ENCODE measurements at places on chromosomes 6 and 20.

DNA sequence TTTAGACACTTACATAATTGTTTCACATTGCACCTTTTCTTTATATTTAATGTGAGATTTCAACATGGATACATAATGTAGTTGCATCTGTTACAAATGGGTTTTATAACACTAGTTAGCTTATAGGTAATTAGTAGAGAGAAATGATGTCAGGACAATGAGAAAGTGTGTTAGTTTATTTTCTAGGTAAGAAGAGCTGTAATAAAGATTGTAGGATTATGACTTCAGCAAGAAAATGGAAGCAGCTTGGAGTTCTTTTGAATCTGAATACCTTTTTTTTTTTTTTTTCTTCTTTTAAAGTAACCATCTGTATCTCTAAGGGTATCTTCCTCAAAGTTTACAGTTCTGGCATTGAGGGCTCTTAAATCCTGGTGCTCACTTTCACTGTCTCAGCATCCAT lies 35.3 kb downstream of the CD2AP start:
- no peak for DNase-seq

DNA sequence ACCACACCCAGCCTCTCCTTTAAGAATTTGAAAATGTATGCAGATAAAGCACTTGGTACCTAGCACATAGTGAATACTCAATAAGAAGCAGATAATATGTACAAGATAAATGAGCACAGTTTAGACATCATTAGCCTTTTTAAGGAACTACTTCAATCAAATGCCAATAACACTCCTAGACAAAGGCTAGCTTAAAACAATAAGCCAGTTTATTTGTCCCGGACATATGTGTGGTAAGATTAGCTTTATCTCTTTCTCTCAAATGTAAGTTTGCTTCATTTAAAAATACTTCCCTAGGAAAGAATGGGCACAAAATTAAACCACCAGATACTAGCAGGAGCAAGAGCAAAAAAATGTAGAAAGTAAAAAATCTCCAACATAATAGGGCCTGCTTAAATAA lies 73.8 kb downstream of the MAP3K5 start:
- DNase-seq: no peak

- DNase-seq: no peak
Measured at GRCh38 chr20:63350597-63351325, 10.4 kb downstream of the CHRNA4 start.

DNA sequence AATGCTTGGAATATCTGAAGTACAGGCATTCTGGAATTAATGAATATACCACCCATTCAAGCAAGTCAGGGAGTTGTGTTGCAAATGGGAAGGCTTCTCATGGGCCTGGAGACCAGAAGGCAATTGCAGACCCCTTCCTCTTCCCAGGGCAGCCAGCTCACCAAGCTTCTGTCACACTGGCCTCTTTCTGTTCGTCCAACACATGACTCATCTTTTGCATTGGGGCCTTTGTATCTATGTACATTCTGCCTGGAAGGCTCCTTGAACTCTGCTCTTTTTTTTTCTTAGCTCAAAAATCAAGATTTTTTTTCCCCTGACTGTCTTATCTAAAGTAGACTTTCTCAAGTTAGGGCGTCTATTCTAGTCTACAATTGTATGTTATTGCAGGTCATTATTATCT lies 132.9 kb upstream of the MYLIP start:
- DNase-seq: no peak

GRCh38 chr6:157561414-157561790 lies 180.4 kb downstream of the ZDHHC14 start:
- no peak for DNase-seq

GRCh38 chr6:154937306-154938220 lies 57.6 kb upstream of the TIAM2 start:
- DNase-seq: no peak

- no peak for DNase-seq
Measured at GRCh38 chr6:87722540-87723169, 20.6 kb upstream of the AKIRIN2 start.

DNA sequence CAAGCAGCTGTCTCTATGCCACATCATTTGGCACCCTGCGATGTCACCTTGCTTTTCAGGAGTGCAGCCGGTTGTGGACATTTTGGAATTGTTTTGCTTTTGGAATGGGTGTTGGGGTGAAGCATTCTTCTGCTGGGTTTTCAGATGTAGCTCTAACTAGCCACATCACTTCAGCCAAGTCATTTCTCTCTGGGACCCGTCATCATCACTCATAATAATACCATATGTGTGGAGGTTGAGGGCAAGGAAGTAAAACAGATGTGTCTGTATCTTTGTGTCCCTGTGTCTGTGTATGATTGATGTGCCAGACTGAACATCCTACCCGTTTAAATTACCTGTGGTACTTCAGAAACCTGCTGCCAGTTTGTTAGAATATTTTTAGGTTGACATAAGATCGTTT lies 49.5 kb upstream of the TULP4 start:
- no peak for DNase-seq

DNA sequence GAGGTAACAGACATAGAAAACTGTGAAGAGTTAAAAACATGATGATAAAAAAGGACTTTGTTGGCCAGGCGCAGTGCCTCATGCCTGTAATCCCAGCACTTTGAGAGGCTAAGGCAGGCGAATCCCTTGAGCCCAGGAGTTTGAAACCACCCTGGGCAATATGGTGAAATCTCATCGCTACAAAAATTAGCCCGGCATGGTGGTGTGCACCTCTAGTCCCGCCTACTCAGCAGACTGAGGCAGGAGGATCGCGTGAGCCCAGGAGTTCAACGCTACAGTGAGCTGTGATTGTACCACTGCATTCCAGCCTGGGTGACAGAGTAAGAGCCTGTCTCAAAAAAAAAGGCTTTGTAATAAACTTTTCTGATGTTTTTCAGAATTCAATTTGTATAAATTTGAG lies 60.1 kb downstream of the GFOD1 start:
- DNase-seq: no peak

DNA sequence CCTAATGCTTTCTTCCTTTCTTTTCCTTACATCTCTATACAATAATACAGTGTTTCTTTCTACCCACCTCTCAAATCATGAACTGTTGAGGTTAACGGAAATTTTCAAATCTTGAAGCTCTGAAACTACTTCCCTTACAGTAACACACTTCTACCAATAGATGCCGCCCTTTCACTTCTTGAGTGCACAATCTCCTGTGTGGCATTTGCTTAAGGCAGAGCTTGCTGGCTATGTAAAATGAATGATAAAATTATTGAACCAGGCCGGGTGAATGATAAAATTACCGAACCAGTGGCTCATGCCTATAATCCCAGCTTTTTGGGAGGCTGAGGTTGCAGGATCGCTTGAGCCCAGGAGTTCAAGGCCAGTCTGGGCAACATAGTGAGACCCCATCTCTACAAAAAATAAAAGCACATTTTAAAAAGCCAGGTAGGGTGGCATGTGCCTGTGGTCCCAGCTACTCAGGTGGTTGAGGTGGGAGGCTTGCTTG lies 56.8 kb downstream of the KCNS1 start:
- DNase-seq: no peak

GRCh38 chr6:44179072-44179536 lies 20.5 kb downstream of the CAPN11 start:
- DNase-seq: no peak

Measured in ovary (tissue), 10 donors.